HEK293T (cell line): ENCODE measurements at places on chromosomes 13 and 19.

DNA sequence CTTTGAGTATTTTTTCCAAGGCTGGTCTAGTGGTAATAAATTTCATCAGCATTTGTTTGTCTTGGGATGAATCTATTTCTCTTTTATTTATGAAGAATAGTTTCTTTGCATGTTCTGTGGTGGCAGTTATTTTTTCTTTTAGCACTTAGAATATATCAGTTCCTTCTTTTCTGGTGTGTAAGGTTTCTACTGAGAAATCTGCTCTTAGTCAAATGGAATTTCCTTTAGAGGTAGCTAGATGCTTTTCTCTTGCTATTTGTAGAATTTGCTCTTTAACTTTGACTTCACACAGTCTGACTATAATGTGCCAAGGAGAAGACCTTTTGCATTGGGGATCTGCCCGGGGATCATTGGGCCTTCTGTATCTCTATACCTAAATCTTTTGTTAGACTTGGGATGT, 4.1 kb upstream of the SIGLEC6 start:
- DNase-seq = no peak

- DNase-seq = no peak
Measured at GRCh38 chr19:29884466-29884865, 57.6 kb upstream of the URI1 start.

DNA sequence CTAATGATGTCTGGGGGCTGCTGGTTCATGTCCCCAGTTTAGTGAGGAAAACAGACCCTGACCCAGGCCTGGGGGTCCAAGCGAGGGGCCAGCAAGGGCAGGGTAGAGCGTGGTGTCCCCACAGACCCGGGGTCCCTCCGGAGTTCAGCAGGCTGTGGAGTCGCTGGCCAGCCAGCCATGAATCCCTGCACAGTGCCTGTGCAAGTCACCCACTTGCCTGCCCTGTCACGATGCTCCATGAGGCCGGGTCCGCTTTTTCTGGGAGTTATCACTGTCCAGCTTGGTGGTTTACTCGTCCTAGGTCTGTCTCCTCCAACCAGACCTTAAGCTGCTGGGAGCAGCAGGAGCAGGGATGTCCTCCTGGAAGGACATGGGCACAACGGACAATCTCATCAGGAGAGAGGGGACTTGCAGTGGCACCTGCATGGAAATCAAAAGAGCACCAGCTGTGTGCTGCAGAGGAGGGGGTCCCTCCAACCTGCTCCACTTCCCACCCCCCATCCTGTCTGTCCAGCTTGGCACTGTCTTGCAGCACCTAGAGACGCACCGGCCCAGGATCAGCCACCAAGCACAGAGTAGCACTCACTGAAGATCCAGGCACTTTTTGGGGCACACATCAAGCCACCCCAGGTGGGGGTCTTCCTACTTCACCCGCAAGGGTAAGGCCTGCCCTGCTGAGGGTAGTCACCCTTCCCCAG, 121.8 kb downstream of the URI1 start:
- no peak for DNase-seq

- no peak for DNase-seq
Measured at GRCh38 chr13:62525652-62526051, 1110.0 kb upstream of the PCDH20 start.

- no peak for DNase-seq
Measured at GRCh38 chr13:69921156-69921555, 186.5 kb upstream of the ATXN8OS start.

GRCh38 chr13:113819731-113820715, 43.9 kb downstream of the GAS6 start:
- DNase-seq = no peak

DNA sequence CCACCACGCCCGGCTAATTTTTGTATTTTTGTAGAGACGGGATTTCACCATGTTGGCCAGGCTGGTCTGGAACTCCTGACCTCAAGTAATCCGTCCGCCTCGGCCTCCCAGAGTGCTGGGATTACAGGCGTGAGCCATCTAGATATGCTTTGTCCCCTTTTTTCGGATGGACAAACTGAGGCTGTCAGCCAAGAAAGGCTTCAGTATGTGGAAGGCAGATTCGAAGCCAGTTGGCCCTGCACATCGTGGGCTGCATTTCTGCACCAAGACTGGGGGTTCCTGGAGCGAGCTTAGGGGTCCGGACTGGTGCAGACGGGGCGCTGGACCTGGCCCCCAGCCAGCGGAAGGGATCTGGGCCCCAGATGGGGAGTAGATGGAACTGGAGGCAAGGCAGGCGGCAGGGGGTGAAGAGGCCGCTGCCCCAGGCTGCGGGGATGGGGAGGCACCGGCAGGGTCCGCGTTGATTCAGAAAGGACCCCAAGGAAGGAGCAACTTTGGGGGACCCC, 9.7 kb upstream of the JUND start:
- no peak for DNase-seq

GRCh38 chr19:2270157-2270422, 11.9 kb downstream of the PEAK3 start:
- DNase-seq = no peak

DNA sequence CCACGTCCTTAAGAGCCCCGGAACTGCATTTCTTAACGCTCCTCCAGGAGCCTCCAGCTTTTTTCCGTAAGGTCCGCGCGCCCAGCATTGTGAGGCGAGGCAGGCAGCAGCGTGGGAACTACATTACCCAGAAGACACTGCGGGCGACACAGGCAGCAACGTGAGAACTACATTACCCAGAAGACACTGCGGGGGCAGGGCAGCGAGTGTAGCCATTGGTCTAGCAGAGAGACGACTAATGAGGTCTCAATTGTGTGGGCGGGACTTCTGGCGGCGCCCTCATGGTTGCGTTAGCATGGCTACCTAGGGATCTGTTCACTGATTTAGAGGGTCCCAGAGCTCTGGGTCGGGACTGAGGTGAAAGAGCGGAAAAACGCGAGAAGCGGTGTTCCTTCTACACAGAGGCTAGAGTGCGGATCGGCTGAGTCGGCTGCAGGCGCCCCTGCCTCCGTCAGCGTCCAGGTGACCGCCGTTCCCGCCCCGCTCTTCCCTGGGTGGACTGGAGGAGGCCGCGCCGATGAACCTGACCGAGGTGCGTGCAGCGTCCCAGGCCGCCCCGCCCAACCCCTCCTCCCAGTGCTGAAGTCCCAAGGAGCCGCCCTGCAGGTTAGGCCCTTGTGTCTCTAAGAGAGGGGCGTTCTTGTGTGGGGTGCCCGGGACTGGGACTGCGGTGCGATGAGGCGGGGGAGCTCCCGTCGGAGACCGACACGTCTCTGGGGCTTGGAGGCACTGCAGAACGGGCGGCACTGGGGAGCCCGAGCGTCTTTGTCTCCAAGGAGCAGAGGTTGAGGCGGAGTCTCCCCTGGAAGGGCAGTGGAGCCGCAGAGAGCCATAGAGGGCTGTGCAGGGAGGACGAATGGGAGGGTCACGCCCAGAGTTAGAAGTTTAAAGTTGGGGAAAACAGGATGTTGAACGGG, at the start of gene ZNF749:
TSS of gene ZNF749 (plus strand) at position 264 of the 917 bp plus-strand sequence. CDS start at position 518, 254 bp downstream.
- peak; percentile 96 for DNase-seq

- no peak for DNase-seq
Measured at GRCh38 chr19:29476528-29476927, 49.3 kb upstream of the VSTM2B start.
